Stimulated activated CD4-positive, alpha-beta T cell treated with anti-CD3 and anti-CD28 coated beads, Interleukin-12 subunit alpha, Interleukin-12 subunit beta, amount 100 ng/mL, for 48 hours (primary cell): ENCODE measurements at places on chromosomes 12 and 14.

DNA sequence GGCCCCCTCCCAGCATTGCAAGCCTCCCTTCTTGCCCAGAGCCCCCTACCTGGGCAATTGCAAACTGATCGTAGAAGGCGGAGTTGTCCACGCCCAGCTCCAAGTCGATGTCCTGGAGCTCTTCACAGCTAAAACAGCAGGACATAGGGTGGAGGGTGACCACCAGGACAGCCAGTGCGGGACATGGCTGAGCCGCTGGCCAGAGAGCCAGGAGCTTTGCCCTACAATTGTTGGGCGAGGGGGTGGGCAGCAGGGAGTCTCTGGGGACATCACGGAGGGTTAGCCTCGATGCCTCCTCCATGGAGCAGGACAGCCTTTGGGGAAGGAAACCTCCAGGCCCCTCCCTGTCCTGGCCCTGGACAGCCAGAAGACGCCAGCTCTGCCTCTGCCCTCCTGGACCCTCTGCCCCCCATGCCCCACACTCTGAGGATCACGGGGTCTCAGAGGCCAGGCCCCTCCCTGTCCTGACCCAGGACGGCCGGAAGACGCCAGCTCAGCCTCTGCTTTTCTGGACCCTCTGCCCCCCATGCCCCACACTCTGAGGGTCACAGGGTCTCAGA is 9.4 kb downstream of the TMEM179 start:
- DNase-seq = no peak

GRCh38 chr14:41650802-41651201 is 44.1 kb downstream of the LRFN5 start:
- no peak for DNase-seq

- DNase-seq = no peak
These were observed 230.7 kb upstream of the SRRM4 start for GRCh38 chr12:118750666-118751065.

DNA sequence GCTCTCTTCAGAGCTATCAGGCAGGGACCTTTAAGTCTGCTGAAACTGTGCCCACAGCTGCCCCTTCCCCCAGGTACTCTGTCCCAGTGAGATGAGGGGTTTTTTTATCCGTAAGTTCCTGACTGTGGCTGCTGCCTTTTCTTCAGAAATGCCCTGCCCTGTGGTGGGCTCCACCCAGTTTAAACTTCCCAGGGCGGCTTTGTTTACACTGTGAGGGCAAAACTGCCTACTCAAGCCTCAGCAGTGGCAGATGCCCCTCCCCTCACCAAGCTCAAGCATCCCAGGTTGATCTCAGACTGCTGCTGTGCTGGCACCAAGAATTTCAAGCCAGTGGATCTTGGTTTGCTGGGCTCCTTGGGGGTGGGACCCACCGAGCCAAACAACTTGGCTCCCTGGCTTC is 46.9 kb upstream of the SLC16A7 start:
- DNase-seq = no peak

DNA sequence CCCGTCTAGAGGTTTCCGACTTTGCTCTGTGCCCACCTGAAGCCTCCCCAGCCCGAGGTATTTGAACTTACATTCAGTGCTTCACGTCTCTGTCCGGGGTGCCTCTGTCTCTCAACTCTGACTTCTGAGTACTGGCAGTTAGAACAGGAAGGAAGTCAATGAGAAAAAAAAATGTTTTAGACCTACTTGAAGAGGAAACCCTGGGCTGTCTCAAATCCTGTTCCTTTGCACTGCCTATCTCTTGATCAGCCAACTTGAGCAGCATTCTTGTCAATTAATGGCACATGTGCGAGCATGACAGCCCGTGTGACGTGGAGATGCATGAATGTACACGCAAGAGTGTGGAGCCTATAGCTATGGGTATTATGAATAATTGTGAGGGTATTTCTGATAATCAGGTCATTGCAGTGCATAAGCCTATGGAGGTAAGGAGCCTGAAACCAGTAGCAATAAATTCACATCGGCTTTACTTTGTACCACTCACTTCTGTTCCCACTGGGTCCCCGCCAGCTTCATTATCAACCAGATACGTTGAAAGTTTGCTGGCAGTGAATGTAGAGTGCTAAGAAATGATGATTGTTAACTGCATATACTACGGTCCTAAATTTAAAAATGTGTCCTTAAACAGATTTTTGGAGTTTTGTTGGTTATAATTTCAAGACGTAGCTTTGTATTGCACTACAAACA is at the start of gene ARHGDIB:
Gene ARHGDIB (minus strand): TSS at position 136 of the 687 bp plus-strand sequence. CDS start 10,889 bp downstream, outside the sequence.
- peak; percentile 66 for DNase-seq

DNA sequence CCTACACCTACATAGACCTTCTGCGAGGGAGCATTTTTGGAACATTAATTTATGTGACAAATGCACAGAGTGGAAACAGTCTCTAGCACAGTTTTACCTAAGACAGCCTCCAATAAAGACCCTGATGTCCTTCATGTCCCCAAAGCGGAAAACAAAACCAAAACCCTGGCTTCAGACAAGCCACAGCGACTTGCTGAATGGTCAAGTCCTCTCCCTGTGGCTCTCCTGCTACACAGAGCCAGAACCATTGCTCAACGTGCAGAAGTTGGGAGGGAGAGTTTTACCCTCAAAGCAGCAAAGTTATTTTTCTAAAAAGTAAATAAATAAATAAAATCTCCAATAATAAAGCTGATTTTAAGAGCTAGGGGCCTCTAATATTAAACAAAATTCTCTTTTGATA is 135.0 kb upstream of the TMEM132C start:
- DNase-seq = no peak

DNA sequence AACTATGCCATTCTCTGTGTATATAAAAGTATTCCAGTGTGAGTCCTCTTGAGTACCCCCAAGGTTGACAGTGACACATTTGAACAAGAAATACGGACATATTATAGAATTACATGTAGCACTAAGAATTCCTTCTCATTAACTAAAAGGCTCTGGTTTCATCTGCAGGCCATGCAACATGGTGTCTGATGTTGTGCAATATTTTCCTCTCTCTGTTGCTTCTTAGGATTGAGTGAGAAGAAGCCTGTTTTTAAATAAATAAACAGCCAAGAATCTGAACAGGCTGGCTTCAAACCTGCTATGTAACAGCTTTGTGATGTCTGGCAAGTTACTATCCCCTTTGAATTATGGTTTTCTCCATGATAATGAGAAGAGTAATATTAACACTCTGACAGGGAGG is 22.2 kb upstream of the CCER1 start:
- DNase-seq = no peak

DNA sequence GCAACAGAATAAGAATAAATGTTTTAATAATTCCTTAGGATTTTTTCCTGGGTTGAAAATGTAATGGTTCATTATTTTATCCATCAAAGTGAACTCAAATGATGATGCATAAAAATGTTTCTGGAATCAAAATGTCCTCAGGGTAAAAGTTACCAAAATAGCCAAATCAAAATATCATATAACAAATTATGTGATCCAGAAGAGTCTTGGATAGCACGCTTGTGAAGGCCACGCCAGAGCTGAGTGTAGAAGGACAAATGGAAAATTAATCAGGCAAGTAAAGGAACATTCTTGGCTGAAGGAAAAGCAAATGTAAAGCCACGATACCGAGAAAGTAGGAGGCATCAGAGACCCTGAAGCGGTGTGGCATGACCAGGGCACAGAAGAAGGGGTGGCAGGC is 169.2 kb downstream of the CAPZA3 start:
- no peak for DNase-seq

- DNase-seq = no peak
These were observed 21.2 kb downstream of the TMED10 start for GRCh38 chr14:75155169-75155568.

DNA sequence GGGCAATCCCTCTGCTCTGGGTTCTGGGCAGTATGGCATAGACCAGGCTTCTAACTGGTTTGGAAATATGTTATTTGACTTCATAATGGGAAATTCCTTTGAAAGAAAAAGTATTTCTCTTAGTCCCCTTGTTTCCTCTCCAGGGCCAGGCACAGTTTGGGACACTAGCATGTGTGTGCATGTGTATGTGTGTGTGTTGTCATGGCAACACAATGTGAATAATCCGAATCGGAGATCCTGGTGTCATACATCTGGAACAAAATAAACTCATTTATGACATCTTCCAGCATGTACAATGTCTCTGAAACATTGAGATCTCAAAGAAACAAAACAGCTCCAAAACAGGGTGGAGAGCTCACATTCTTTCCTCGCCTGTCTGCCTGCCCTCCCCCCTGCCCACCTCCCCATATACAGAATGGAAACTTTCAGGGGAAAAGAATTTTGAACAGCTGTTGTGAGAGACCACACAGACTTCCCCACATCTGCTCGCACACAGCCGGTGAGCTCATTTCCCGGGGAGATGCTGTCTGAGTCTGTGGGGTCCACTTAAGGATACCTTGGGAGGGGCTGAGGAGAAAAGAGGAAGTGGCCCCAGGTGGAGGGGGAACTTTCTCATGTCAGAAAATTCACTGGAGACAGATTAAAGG is 55.5 kb upstream of the PARP11 start:
- no peak for DNase-seq

GRCh38 chr12:100953217-100953616 is 158.6 kb downstream of the ANO4 start:
- DNase-seq = no peak

DNA sequence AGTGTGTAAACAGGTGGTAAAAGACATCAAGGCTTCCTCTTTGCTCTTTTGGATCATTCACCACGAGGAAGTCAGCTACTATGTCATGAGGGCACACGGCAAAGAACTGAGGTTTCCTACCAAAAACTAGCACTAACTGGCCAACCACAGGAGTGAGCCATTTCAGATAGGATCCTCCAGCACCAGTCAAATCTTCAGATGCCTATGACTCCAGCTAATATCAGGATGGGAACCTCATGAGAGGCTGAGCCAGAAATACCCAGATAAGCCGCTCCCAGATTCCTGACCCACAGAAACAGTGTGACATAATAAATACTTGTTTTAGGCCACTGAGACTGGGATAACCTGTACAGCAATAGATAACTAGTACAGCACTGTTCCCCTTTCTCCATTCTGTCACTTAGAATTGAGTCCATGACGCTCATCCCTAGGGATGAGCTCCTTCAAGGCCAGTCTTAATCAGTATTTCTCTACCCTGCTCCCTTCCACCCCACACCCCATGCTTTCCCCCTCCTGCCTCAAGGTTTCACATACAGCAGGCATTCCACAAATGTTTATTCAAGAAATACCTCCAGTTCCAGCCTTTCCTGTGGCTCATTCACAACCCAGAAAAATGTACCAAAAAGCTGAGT is 68.4 kb downstream of the PPM1H start:
- no peak for DNase-seq

- DNase-seq = no peak
These were observed 261.7 kb upstream of the CRY1 start for GRCh38 chr12:107355004-107355565.

DNA sequence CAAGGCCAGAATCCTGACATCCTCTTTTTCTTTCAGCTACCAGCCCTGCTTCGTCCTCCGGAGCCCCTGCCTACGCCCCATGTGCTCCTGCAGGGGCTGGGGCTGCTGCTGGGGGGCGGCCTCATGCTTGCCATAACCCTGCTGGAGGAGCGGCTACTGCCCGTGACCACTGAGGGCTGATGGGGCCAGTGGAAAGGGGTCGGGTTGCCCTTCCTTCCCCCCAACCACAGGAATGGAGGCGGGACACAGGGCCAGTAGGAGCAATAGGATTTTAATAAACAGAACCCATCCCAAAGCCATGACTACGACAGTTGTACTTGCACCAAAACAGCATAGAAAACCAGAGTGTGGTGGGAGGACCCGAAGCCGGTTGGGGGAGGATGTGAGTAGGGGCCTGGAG is 7.7 kb downstream of the SLC39A5 start:
- DNase-seq = no peak

DNA sequence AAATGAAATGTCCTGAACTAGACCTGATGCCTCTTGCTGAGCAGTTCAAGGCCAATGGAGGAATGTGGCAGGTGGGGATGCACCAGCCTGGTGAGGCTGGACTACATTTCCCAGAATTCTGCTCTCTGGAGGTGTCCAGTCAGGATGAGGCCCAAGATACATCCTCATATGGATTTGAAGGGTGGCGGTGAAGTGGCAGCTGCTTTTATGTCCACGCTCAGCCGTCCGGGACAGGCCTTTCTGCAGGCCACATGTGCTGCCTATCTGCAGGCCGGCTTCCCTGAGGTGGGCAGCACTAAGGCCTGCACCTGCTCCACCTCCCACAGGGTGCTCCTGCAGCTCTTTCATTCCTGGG is 230.2 kb downstream of the BCL11B start:
- no peak for DNase-seq

DNA sequence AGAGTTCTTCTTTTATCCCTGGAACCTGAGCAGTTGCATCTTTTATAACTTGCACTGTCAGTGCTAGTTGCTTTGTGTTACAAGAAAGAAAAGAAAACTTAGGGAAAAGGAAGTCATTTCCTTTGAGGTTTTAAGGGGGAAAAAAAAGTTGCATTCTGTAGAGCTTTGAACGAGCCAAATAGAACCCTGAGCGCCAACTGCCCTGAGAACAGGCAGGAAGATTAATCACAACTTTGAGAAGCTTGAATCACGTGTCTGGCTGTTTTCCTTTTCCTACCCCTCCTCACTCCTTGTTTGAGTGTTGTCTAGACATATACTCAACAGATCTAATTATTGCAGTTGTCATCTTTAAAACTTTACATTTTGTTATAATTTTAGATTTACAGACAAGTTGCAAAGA is 12.5 kb downstream of the PCNX1 start:
- DNase-seq = no peak

GRCh38 chr14:92553438-92553837 is 39.9 kb downstream of the RIN3 start:
- DNase-seq = no peak
